ENCODE measurements at places on chromosomes 5 and 9. TPM values are rescaled to one million over a fixed set of nuclear protein-coding genes. Genes with fewer than 3 reads are reported as not detected.

- DNase-seq, result no peak
Measured at GRCh38 chr5:171945066-171945465, 61.4 kb downstream of the FBXW11 start.

The CNTNAP3 gene
- total RNA-seq, result 1.3 TPM

The RAD17 gene
- total RNA-seq, result 33.2 TPM

DNA sequence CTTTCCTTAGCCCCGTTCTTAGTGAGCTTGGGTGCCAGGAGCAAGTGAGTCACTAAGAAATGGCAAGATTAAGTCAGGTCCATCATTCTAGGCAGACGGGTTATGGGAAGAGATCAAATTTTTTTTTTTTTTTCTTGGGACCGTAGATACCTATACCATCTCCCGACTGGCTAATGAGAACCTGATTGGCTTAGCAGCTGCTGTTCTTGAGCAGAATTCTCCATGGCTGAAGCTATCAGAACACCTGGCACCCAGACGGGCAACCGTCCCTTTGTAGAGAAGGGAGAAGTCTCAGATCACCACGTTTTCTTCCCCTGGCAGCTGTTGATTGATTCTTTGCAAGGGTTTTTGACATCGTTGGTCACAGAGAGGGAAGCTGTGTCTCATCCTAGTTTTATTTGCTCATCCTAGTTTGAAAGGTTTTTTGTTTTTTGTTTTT lies 78.6 kb downstream of the AOPEP start:
- no peak for DNase-seq

DNA sequence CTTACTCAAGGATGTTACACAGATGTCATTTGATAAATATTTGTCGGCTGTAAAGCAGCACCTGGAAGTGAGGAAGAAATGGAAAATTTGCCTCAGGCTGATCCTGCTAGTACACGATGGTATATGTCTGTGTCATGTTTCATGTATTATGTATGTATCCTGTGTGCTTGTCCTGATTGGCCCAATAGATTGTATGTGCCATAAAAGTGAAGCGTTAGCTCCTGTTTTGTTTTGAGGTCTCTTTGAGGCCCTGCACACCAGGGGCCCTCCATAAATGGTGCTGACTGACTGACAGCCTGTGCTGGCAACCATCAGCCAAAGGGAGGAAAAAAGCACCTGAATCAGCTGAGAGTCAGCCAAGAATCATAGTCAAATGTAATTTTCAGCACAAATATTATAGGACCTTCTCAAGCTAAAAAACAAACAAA lies 11.8 kb upstream of the LNPEP start:
- no peak for DNase-seq

The C1QTNF3 gene
- total RNA-seq, result 9.8 TPM

The OBP2B gene
- not detected for total RNA-seq

- no peak for DNase-seq
Measured at GRCh38 chr9:35749515-35750255, 598 bp downstream of the RGP1 start.

DNA sequence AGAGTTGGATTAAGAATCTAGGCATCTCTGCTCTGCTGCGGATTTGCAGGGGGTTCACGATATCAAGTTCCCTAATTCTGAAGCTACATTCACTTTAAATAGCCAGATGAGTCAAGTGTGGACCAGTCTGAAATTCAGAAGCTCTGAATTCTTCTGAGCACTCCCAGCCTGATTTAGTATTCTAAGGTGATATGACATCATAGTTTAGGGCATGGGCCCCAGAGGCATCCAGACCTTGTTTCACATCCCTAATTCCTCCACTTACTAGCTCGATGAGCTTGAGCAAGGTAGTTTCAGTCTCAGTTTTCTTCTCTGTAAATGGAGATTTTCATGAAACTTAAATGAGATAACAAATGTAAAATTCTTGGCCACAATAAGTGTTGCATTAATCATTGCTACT lies 65.2 kb downstream of the TMEM167A start:
- DNase-seq, result no peak

The IL31RA gene
- total RNA-seq, result not detected

DNA sequence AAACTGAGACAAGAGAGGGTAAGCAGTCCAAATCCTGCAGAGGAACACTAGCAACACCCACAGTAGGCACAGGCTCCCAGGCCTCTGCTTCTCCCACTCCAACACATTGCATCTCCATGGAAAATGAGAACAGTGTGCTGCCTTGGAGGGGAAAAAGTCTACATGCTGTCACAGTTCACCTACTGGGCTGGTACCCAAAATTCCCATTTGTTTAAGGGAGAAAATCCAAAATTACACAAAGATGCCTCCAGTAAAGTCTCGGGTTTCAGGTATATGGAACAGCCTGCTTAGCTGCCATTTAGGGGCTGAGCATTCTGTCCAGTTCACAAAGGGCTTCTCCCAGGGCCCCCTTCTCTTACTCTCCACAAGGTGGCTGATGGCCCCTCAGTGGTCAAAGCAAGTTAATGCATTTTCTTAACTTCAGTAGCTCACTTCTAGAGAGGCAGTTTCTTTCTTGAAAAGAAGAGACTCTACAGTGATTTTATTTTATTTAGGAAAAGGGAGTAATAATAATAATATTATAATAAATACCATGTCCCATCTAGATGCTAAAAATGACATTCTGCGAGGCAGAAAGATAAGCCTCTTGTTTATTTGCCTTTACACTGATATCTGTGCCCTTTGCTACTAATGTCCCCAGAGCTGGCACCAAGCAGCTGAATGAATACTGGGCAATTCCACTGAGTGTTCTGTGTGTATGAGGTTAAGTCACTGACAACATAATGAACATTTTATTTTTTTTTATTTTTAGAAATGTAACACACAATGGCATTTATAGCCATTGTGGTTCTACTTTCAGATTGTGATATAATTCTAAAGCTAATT lies 89.4 kb downstream of the RGS7BP start:
- no peak for DNase-seq

DNA sequence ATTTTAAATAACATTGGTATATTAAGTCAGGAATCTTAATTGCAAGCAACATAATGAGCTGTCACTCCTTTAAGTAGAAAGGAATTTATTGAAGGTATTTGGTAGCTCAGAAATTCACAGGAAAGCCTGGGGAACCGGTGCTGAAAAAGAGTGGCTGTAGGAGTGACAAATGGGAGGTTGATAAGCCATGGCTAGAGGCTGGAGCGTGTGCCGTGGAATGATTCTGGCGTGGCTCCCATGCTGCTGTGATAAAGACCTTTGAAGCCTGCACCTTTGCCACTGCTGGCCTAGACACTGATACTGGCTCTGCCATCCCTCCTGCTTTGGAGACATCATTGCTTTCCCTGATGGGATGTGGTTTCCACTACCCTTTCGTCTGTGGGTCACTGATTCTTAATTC lies 65.7 kb upstream of the ATG10 start:
- no peak for DNase-seq

DNA sequence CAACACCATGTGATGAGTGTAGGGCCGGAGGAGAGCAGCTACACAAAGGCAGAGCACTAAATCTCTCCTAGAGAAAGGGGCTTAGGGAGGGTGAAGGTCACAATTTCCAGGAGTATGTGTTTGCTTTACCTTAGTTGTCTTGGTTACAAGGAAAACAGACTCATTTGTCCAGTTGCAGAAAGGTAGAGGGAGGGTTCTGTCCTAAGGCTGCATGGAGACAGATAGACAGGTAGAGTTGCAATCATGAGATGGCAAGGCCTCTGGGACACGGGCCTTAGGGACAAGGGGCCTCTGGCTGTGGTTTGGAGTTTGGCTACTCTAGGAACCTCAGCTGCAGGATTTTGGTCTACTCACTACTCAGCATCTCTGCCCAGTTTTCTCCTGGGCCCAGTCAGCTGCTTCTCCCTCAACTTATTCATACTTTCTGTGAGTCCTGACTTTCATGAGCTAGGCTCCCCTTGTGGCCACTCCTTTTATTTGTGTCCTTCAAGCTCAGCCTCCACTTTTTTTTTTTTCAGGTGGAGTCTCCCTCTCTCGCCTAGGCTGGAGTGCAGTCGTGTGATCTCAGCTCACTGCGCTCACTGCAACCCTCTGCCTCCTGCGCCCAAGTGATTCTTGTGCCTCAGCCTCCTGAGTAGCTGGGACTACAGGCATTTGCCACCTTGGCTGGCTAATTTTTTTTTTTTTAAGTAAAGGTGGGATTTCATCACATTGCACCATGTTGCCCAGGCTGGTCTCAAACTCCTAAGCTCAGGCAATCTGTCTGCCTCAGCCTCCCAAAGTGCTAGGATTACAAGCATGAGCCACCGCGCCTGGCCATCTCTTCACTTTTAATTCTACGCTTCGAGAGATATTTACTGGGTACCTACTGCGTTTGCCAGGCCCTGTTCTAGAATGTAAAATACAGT lies 76.6 kb downstream of the PTPDC1 start:
- DNase-seq, result no peak

- DNase-seq, result no peak
Measured at GRCh38 chr9:131980267-131981016, 99.2 kb downstream of the MED27 start.

DNA sequence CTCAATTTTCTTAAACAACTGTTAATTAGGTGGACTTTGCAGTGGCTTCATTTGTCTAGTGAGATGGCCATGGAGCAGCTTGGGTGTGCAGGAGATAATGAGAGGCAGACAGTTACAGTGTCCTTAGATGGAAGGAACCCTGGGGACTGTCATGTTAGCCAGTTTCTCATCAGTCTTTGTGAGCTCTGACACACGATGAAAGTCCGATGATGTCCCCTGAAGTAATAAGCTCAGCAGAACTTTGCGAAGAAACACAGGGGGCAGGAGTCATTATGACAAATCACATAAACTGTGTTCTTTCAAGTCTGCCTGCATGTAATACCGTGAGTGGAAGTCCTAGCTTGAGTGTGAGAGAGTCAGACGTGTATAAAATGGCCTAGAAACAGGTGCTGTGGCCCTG lies 201.8 kb downstream of the DRD1 start:
- DNase-seq, result no peak

The F12 gene
- 2.1 TPM for total RNA-seq

The TNFSF8 gene
- not detected for total RNA-seq

DNA sequence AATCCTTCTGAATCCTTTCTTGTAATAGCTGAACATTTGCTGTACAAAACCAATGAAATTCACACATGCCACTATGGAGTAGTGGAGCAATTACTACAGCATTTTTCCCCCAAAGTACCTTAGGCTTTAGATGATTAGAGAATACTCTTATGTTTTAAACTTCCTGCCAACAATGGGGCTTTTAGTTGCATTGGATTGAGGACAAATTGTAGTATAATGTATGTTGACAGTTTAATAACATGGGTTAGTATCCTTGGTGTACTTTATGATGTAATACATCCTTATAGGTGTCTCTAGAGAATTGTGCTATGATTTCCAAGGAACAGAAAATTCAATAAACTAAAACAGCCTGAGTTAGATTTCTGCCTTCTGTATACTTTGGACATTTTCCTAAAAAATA lies 422.7 kb upstream of the GRAMD2B start:
- DNase-seq, result no peak

The SLC6A18 gene
- total RNA-seq, result not detected

GRCh38 chr5:83281176-83281575 lies 190.4 kb upstream of the VCAN start:
- no peak for DNase-seq

GRCh38 chr9:112169368-112169767 lies 5.7 kb downstream of the SUSD1 start:
- no peak for DNase-seq

The WDR38 gene
- not detected for total RNA-seq

The NEUROG1 gene
- not detected for total RNA-seq

GRCh38 chr5:141369994-141370848 lies at the start of gene PCDHGB3:
Gene PCDHGB3, plus strand, starts transcription at chr5:141370242. Its CDS starts 153 bp downstream, at chr5:141370395.
- no peak for DNase-seq

GRCh38 chr5:43192558-43193180 lies 644 bp downstream of the NIM1K start:
- DNase-seq, result no peak

DNA sequence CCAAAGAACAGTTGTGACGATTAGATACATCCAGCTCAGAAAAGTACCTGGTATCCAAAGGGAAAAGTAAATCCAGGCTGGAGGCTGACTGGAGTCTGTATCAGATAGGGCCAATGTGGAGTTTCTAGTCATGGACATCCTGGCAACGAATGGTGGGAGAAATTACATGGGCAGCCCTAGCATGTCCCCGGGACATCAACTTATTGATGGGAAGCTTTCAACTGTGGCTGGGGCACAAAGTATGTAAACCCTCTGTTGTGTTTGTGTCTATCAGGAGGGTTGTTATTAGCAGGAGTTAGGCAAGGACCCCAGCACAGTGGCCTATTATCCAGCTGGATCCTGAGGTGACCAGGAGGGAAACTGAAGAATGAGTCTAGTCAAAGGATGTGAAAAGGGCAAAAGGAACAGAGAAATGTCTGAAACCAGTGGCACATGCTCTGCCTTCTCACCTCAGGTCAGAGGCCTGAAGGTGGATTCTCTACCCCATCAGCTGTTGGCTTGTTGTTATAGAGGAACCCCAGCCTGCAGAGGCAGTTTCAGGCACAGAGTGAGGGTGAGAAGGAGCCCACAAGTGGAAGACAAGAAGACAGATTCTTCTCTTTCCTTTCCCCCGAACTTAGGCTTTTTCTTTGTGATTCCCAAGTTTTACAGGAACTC lies 19.9 kb downstream of the IFNW1 start:
- DNase-seq, result no peak

DNA sequence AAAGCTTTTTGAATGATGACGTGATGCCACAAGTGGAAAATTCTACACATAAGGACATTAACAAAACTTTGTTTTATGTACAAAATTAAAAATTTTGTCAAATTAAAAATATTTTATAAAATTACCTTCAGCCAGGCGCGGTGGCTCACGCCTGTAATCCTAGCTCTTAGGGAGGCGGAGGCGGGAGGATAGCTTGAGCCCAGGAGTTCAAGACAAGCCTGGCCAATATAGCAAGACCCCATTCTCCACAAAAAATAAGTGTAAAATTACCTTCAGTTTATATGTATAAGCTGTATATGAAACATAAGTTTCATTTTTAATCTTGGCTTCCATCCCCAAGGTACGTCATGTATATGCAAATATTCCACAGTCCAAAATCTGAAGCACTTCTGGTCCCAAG lies 40.9 kb downstream of the CDK7 start:
- DNase-seq, result no peak

The LVRN gene
- 0.35 TPM for total RNA-seq

- DNase-seq, result no peak
Measured at GRCh38 chr5:159290741-159291140, 27.7 kb downstream of the UBLCP1 start.

The NIM1K gene
- total RNA-seq, result 0.22 TPM

- no peak for DNase-seq
Measured at GRCh38 chr5:144323181-144323580, 152.5 kb downstream of the KCTD16 start.
